ENCODE measurements at places on chromosomes 5 and 9. TPM values are rescaled to one million over a fixed set of nuclear protein-coding genes. Genes with fewer than 3 reads are reported as not detected.

DNA sequence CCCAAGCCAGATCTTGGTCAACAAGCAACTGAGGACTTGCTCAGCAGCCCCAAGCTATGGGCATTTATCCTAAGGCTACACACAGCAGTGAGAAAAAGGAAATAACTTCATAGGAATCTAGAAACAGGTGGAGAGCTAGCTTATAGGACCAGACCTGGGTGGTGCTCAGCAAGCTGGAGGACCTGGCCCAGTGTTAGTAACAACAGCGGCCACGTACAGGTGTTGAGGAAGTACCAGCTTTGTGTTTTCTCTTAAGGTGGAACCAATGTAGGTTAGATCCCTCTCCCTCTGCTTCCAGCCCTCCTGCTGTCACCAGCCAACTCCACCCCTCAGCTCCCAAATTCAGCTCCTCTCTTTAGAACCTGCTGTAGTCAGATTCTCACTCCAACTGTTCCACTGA lies 43.4 kb downstream of the IRF1 start:
- DNase-seq, result no peak

IL4 gene
- not detected for total RNA-seq

PANK3 gene
- total RNA-seq, result 82.9 TPM

MELK gene
- 12.3 TPM for total RNA-seq

ZNF454 gene
- total RNA-seq, result not detected

SNAPC3 gene
- total RNA-seq, result 40.3 TPM

TSSK1B gene
- 0.20 TPM for total RNA-seq

PCDHA11 gene
- 5.8 TPM for total RNA-seq
